ENCODE measurements at places on chromosomes 2 and 18.

DNA sequence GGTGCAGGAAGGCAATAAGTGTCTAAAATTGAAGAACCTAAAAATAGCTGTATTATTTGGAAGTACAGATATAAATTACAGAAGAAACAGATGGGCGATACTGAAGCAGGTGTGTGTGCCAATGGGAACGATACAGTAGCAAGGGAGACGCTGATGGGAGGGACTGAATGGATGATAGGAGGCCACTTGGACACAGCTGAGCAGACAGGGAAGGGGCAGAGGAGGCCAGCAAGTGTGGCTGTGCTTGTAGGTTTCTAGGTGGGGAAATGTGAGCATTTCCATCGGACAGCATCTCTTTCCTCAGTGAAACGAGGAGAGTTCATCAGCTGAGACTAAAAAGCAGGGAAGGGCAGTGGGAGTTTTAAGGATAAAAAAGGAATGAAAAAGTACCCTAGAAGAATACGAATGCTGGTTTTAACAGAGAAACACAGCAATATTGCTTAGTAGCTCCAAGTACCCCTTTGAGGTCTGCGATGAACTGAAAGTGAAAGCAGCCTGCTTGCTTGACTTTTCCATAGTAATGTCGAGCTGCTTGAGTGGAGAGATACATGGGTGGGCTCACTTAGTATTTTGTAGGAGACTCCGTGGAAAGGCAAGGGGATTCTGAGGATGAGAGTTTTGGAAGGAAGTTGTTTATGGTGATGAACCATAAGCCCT, 91.7 kb upstream of the EPC2 start:
- no peak for DNase-seq

GRCh38 chr18:34352385-34353163, 127.9 kb upstream of the NOL4 start:
- peak; percentile 0 for DNase-seq

DNA sequence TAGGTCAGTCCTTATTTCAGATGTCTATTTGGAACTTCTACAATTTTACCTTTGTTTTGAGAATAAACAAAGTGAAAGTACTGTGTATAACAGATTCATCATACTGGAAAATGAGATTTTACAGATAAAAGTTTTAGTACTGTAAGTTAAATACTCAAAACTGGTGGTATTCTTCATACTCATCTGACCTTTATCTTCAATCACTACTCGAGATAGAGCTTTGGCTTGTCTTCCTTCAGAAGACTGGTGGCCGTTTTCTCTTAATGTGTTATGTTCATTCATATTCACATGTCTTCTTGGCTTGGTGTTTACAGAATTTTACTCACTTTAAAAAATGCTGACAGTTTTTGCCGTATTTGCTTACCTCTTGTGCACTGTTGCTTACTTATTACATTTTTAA, 2.1 kb downstream of the SPOPL start:
- peak; percentile 11 for DNase-seq

DNA sequence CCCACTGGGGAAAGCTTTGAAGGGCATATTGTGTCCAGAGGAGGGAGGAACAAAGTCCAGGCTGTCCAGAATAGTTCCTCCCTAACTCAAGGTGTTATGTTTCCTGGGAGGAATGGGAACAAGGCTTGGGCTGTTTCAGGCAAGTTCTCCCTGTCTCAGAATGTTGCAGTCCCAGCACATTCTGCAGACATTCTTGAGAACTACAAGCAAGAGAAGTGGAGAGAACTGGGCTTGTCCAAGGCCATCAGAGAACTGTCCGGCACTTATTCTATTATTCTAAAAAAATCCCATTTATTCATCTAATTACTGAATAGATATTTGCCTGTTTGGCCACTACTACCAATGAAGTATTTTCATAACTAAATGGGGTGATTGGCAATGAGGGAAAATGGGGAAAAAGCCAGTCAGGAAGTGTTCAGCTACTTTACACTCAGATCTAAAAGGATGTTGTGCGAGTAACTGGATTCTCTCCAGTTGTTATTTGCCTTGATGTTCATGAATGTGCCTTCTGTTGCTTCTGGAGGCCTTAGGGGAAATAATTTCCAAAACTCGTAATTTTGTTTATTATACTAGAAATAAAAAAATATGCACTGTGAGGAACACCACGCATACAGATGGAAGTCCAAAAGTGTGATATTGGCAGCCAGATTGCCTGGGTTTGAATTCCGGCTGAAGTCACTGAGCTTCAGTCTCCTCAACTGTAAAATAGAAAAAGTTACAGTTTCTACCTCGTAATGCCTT, 300.1 kb upstream of the RND3 start:
- DNase-seq: no peak

GRCh38 chr2:206736935-206737334, 18.7 kb upstream of the DYTN start:
- no peak for DNase-seq

Data from cardiac fibroblast (primary cell).